ENCODE measurements at places on chromosomes 5 and 9. TPM values are rescaled to one million over a fixed set of nuclear protein-coding genes. Genes with fewer than 3 reads are reported as not detected.

- no peaks in the 10 kb centered on the region for H3K4me1 ChIP-seq
- H3K36me3 ChIP-seq = no peaks in the 10 kb centered on the region
- no peak for DNase-seq
- H3K27ac ChIP-seq = no peak overlapping the region
- no peaks in the 10 kb centered on the region for H3K27me3 ChIP-seq
These were observed 54.0 kb downstream of the FOXD1 start for GRCh38 chr5:73394610-73395009.

DNA sequence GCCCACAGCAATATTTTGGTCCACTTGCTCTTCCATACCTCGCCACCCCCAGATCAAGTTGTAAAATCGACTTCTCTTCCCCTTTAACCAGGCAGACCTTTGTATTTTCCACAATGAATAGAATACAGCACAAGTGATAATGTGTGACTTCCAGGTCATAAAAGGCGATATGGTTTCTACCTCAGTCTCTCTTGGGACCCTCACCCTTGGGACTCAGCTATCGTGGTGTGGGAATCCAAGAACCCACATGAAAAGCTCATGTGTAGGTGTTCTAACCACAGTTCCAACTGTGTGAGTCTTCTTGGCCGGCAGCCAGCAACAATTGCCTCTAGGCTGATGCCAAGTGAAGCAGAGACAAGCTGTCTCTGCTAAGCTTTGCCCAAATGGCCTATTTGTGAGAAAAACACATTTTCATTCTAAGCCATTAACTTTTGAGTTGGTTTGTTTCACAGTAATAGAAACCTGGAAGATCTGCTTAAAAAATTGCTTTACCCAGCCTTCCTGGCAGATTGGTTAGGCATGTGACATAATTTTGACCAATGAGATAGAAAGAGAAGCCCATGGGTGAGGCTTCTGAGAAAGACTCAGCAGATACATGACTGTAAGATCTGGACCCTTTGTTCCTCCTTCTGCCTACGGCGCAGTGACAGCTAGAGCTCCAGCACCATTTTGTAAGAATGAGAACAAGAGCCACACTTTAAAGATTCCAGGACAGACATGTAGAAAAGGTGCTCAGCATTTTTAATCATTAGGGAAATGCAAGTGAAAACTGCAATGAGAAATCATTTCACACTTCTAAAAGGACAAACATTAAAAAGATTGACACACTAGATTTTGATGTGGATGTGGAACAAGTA lies 18.3 kb upstream of the MLLT3 start:
- H3K27ac ChIP-seq = no peak overlapping the region
- no peaks in the 10 kb centered on the region for H3K27me3 ChIP-seq
- no peaks in the 10 kb centered on the region for H3K4me1 ChIP-seq
- H3K4me3 ChIP-seq = no peak overlapping the region

DNA sequence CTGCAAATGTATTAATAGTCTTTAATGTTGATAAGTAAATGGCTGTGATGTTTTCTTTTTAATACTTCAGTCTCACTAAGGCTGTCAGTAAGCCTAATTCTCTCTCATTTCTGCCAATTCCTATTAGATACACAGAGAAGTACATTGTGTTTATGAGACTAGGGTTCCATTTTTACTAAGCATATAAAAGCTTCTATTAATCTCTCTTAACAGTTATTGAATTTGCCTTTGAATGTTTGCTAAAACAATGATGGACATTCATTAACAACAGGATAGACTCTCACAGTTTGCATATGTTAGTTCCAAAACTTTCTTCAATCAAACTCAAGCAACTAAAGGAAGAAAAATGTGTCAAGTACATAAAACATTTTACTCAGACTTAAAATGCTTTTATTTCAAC lies 659.3 kb downstream of the TLE1 start:
- H3K27ac ChIP-seq = no peak overlapping the region
- no peak overlapping the region for H3K4me3 ChIP-seq
- no peaks in the 10 kb centered on the region for H3K4me1 ChIP-seq
- no peaks in the 10 kb centered on the region for H3K36me3 ChIP-seq
- DNase-seq = no peak

- peak overlapping the region; percentile 62 for H3K27ac ChIP-seq
- no peaks in the 10 kb centered on the region for H3K27me3 ChIP-seq
- DNase-seq = no peak
- H3K4me1 ChIP-seq = no peaks in the 10 kb centered on the region
- peaks cover 2% of the 10 kb centered on the region for H3K36me3 ChIP-seq
These were observed 732 bp downstream of the SNAPC3 start for GRCh38 chr9:15423231-15423985.

DNA sequence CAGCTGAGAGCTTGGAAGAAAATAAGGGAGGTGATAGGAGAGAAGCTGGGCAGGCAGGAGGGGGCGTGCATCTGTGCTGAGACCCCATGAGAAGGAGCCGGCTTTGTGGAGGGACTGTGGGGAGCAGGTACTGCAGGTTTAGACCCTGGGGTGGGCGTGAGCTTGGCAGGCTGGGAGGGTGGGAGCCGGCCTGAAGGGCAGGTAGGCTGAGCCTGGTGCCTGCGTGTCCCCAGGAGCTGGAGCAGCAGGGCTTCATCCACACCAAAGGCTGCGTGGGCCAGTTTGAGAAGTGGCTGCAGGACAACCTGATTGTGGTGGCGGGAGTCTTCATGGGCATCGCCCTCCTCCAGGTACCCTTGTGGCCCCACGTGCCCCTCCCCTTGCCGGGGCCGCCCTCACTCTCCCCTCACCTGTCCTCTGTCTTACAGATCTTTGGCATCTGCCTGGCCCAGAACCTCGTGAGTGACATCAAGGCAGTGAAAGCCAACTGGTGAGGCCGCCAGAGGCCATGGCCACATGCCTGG lies 9.2 kb downstream of the TSPAN17 start:
- H3K4me3 ChIP-seq = no peak overlapping the region
- peaks cover 3% of the 10 kb centered on the region for H3K4me1 ChIP-seq
- no peak for DNase-seq
- H3K36me3 ChIP-seq = no peaks in the 10 kb centered on the region
- H3K27ac ChIP-seq = no peak overlapping the region

DNA sequence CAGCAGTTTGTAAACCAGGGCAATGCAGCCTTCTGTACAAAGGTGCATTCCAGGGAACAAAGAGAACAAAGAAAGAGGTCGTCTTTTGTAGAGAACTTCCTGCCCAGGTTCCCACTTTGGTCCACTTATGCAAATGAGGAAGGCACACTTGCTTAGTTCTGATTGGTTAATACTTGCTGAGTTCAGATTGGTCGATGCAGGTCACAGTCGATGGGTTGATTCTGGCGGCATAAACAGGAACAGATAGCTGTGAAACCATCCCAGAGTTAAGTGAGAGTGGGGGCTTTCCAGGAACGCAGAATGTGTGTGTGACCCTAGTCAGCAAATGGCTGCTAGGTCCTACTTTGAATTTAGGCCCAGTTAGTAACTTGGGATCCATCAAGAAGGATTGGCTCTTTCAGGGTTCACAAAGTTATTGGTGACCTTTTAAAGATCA lies 1.8 kb upstream of the ADAMTS13 start:
- no peaks in the 10 kb centered on the region for H3K27me3 ChIP-seq
- H3K27ac ChIP-seq = no peak overlapping the region
- H3K36me3 ChIP-seq = peaks cover 6% of the 10 kb centered on the region

GRCh38 chr5:75522542-75522941 lies 10.9 kb downstream of the POLK start:
- no peak overlapping the region for H3K4me3 ChIP-seq
- H3K36me3 ChIP-seq = no peaks in the 10 kb centered on the region
- no peaks in the 10 kb centered on the region for H3K27me3 ChIP-seq
- H3K27ac ChIP-seq = no peak overlapping the region
- H3K4me1 ChIP-seq = no peaks in the 10 kb centered on the region

DNA sequence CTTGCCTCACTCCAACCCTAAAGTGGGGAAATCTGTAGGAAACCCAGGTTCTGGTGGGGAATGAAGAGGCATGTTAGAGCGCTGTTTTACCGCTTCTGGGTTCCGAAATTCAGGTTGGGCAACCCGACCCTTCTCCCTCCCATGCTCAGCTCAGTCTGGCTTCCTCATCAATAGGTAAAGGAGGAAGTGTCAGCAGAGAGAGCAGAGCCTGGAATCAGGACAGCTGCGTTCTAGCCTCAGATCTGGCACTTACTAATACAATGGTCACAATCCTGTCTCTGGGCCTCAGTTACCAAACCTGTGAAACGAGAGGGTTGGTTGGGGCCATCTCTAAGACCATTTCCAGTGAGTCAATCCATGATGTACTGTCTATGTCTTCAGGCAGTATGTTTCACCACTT lies 16.2 kb upstream of the TNIP1 start:
- H3K27me3 ChIP-seq = no peaks in the 10 kb centered on the region
- DNase-seq = no peak
- no peak overlapping the region for H3K27ac ChIP-seq
- no peaks in the 10 kb centered on the region for H3K36me3 ChIP-seq
- peaks cover 1% of the 10 kb centered on the region for H3K4me1 ChIP-seq

Gene ZNF608
- total RNA-seq = 40.8 TPM

DNA sequence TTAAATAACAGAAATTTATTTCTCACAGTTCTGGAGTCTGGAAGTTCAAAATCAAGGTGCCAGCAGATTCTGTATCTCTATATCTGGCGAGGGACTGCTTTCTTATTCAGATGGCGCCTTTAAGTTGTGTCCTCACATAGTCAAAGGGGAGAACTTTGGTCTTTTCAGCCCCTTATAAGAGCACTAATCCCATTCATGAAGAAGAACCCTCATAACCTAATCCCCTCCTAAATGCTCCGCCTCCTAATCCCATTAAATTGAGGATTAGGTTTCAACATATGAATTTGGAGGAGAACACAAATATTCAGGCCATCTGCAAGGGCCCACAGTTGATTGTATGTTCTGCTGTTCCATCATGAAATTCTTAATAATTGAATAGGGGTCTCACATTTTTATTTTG lies 10.8 kb upstream of the CCDC152 start:
- H3K27me3 ChIP-seq = no peaks in the 10 kb centered on the region
- DNase-seq = no peak
- H3K27ac ChIP-seq = no peak overlapping the region
- H3K4me3 ChIP-seq = no peak overlapping the region

Gene ACTBL2
- total RNA-seq = not detected

- no peaks in the 10 kb centered on the region for H3K36me3 ChIP-seq
- no peaks in the 10 kb centered on the region for H3K4me1 ChIP-seq
- H3K27me3 ChIP-seq = no peaks in the 10 kb centered on the region
These were observed 7.7 kb upstream of the SKP1 start for GRCh38 chr5:134184155-134185135.
